ENCODE measurements at places on chromosomes 12 and 14.

DNA sequence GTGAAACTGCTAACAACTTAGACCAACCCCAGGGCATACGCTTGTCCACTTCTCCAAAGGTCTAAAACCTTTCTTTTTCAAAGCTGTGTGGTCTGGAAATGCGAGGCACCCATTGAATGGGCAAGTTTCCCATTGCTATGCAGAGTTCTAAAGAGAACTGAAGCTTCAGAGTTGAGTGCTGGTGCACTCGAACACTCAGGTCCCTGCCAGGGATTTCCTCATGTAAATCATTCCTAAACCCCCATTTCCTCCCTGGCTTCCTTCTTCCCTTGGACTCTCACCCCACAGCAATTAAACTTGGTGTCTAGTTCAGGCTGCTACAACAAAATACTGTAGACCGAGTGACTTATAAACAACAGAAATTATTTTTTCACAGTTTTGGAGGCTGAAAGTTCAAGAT is 2.2 kb upstream of the PXN start:
- no peak for DNase-seq

- peak; percentile 66 for DNase-seq
Observed at GRCh38 chr12:51320695-51321320, 3.2 kb downstream of the BIN2 start.

- DNase-seq, result no peak
Observed at GRCh38 chr14:72256055-72256454, 323.8 kb downstream of the RGS6 start.

DNA sequence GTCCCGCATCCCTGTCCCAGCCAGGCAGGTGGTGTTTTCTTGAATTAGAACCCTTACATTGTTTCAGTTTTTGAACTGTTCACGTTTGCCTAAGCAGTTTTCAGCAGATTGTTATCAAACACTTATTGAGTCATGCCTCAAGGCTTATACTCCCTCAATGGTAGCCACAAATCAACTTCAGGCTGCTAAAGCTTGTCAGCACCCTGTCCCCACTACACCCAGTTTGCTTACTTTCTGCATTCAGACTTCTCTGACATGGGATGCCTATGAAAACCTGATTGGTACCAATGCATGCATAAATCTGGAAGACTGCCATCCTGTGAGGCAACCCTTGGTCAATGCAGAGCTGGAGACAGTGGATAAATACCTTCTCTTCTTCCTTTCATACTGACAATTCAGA is 225.4 kb downstream of the BTG1 start:
- DNase-seq, result peak; percentile 55

- peak; percentile 94 for DNase-seq
Observed at GRCh38 chr14:51304941-51305340, 64.9 kb downstream of the TMX1 start.

DNA sequence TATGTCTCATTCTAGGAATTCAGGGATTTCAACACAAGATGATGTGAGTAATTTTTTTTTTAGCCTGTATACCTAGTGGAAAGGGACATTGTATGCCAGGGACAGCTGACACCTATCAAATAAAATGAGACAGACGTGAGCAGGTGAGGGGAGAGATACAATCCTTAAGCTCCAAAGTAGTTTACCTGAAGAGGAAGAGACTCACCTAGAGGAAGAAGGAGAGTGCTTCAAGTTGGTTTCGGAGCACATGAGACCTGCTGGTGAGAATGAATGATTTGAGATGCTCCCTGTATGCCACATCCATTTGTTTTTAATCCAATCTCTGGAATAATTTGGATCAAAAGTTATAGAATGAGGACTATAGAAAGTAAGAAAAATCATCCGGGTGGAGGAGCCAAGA is 915.4 kb upstream of the FBXO33 start:
- no peak for DNase-seq

DNA sequence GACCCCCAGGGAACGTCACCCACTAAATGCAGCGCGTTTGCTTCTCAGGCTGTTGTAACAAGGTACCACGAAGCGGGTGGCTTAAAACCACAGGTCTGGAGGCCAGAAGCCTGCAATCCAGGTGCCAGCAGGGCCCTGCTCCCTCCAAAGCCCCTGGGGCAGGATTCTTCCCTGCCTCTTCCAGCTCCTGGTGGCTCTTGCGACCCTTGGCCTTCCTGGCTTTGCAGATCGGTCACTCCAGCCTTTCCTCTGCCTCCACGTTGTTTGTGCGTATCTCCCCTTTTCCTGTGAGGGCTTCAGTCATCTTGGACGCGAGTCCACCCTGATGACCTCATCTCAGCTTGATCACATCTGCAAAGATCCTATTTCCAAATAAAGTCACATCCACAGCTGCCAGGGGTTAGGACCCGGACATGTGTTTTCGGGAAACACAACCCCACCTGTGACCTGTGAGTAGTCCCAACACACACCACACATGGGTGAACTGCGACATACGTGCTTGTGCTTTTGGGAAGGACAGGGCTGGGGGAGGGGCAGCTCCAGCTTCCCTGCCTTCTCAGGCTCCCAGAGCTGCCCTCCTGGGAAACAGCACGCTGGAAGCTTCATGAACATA is 114.5 kb upstream of the NCOR2 start:
- DNase-seq, result no peak
